ENCODE measurements at places on chromosomes 16 and 17. TPM values are rescaled to one million over a fixed set of nuclear protein-coding genes. Genes with fewer than 3 reads are reported as not detected.

Gene CBX4
- total RNA-seq: 25.8 TPM

Gene RNF112
- total RNA-seq: not detected

Gene NPTX1
- total RNA-seq: not detected

Gene SEPTIN12
- not detected for total RNA-seq

Gene CASKIN2
- 10.6 TPM for total RNA-seq

- H3K4me3 ChIP-seq: no peak overlapping the region
- H3K36me3 ChIP-seq: no peaks in the 10 kb centered on the region
- H3K4me1 ChIP-seq: 0 out of 2 replicates have a peak, but pooled peaks cover 6% of the 10 kb centered on the region
- no peak overlapping the region for H3K27ac ChIP-seq
- no peaks in the 10 kb centered on the region for H3K27me3 ChIP-seq
Measured at GRCh38 chr17:78893684-78894083, 9.3 kb downstream of the CEP295NL start.

DNA sequence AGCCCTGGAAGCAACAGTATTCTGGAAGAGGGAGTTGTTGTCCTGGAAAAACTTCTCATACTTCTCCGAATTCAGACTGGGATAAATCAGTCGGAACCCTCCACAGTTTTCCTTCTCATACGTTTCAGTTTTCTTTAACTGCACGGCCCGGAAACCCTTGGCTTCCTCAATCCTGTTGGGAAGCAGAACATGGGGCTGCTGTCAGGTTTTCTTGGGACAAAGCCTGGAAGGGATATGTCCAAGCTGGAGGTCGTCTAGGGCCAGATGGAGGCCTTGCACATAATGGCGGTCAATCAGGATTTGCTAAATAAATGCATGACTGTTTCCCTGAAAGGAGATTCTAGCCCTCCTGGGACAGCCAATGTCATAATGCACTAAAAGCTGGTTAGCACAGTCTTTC lies 29.2 kb downstream of the TTLL6 start:
- H3K4me1 ChIP-seq: peaks cover 26% of the 10 kb centered on the region
- no peaks in the 10 kb centered on the region for H3K36me3 ChIP-seq
- no peak overlapping the region for H3K4me3 ChIP-seq
- DNase-seq: no peak

DNA sequence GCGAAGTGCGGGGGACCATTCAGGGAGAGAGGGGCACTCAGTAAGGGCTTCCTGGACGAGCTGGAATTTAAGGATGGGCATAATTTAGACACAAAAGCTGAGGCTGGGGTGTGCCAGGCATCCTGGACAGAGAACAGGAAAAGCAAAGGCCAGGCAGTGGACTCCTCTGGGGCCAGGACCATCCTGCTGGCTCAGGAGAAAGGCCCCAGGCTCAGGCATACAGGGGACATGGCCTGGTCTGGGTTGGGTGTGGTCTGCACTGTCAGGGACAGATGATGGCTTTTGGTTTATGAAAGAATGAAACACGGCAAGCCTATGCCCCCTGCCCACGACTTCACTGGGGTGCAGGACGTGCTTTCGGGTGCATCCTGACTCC lies 48.9 kb upstream of the DOC2B start:
- peaks cover 24% of the 10 kb centered on the region for H3K4me1 ChIP-seq
- H3K36me3 ChIP-seq: no peaks in the 10 kb centered on the region
- no peak for DNase-seq
- H3K27me3 ChIP-seq: no peaks in the 10 kb centered on the region

GRCh38 chr17:1222321-1222720 lies 42.5 kb upstream of the ABR start:
- H3K27me3 ChIP-seq: peaks cover 38% of the 10 kb centered on the region
- H3K36me3 ChIP-seq: no peaks in the 10 kb centered on the region
- no peak for DNase-seq
- H3K27ac ChIP-seq: no peak overlapping the region
- no peak overlapping the region for H3K4me3 ChIP-seq
- no peaks in the 10 kb centered on the region for H3K4me1 ChIP-seq

- H3K4me1 ChIP-seq: no peaks in the 10 kb centered on the region
- no peaks in the 10 kb centered on the region for H3K27me3 ChIP-seq
- no peak overlapping the region for H3K4me3 ChIP-seq
- DNase-seq: peak; percentile 60
- H3K27ac ChIP-seq: no peak overlapping the region
- peaks cover 14% of the 10 kb centered on the region for H3K36me3 ChIP-seq
Measured at GRCh38 chr16:27235055-27235937, 32.0 kb downstream of the KDM8 start.

DNA sequence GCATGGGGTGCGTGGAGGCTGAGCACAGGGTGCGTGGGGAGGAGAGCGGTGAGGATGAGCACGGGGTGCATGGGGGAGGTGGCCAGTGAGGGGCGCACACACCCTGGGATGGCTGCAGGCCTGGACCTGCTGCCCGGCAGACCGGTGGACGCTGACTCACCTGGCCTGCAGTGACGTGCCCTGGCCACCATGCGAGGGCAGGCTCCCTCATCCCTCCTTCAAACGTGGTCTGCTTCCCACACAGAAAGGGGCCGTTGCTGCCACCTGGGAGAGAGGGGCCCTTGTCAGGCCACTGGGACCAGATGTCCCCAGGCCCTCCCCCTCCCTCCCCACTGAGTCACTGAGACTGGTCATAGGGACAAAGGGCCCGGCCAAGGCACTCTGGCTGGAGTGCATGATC lies 20.1 kb upstream of the APRT start:
- DNase-seq: peak; percentile 23
- no peaks in the 10 kb centered on the region for H3K36me3 ChIP-seq
- H3K4me3 ChIP-seq: no peak overlapping the region
- H3K4me1 ChIP-seq: 0 out of 2 replicates have a peak, but pooled peaks cover 7% of the 10 kb centered on the region

DNA sequence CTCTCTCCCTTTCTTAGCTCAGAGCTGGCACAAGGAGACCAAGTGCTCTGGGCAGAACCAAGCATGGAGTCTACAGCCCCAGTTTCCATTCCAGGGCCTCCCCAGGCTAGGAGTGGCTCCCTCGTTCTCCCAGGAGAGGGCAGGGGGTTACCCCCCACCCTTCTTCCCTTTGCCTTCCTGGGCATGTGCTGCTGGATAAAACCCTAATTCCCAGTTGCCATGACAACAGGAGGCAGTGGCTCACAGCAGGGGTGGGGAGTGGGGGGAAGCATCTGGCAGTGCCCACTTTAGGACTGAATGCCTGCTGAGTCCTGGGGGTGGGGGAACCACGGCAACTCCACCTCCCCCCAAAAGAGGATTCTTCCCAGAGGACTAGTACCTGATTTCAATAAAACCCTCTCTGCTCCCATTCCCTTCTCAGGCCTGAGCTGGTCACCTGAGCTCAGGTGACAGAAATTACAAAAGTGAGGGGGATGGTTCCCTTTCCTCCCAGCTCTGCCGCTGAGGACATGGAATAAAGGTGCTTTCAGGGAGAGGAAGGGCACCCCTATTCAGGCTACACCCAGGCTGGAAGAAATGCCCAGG lies 1.8 kb downstream of the MPP2 start:
- H3K27ac ChIP-seq: no peak overlapping the region
- no peak for DNase-seq
- peaks cover 22% of the 10 kb centered on the region for H3K27me3 ChIP-seq
- H3K4me1 ChIP-seq: peaks cover 35% of the 10 kb centered on the region

DNA sequence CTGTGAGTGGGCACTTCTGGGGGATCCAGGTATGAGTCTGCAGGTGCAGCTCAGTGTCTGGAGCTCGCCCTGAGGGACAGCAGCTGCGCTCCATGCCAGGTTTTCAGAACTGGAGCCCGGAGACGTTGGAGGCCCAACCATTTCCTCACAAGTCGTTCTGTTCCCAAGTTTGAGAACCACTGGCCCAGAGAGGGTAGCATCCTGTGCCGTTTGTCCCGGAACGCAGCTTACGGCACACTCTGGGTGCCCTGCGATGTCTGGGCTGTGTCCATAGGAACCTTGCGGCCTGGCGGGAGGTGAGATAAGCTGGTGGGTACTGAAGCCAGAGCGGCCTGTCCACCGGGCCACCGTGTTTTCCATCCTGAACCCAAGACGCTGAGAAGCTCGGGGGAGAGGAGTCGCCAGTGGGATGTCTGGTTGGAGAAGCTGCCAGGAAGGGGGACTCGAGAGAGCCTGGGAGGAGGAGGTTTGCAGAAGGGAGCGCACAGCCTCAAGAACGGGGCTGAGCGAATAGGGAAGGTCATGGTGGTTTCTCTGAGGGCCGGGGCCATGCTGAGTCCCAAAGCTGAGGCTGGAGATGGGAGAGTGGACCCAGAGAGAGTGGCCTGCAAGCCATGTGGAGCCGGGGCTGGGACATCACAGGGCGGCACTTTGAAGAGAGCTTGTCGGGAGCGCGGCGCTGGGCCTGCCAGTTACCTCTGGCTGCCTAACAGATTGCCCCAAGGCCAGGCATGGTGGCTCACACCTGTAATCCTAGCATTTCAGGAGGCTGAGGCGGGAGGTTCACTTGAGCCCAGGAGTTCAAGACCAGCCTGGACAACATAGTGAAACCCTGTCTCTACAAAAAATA lies 211.0 kb upstream of the GSE1 start:
- H3K36me3 ChIP-seq: no peaks in the 10 kb centered on the region
- H3K27ac ChIP-seq: no peak overlapping the region
- peaks cover 2% of the 10 kb centered on the region for H3K27me3 ChIP-seq
- peaks cover 25% of the 10 kb centered on the region for H3K4me1 ChIP-seq
- H3K4me3 ChIP-seq: no peak overlapping the region

GRCh38 chr17:80718428-80718827 lies 173.8 kb downstream of the RPTOR start:
- H3K27ac ChIP-seq: no peak overlapping the region
- peak; percentile 21 for DNase-seq
- no peaks in the 10 kb centered on the region for H3K27me3 ChIP-seq
- H3K4me3 ChIP-seq: no peak overlapping the region
- peaks cover 10% of the 10 kb centered on the region for H3K4me1 ChIP-seq

- H3K27ac ChIP-seq: no peak overlapping the region
- no peaks in the 10 kb centered on the region for H3K27me3 ChIP-seq
- 0 out of 2 replicates have a peak, but pooled peaks cover 2% of the 10 kb centered on the region for H3K4me1 ChIP-seq
Measured at GRCh38 chr17:31907342-31907962, 5.9 kb upstream of the UTP6 start.

Data from HepG2 (cell line).